ENCODE measurements at places on chromosomes 3 and 15.

DNA sequence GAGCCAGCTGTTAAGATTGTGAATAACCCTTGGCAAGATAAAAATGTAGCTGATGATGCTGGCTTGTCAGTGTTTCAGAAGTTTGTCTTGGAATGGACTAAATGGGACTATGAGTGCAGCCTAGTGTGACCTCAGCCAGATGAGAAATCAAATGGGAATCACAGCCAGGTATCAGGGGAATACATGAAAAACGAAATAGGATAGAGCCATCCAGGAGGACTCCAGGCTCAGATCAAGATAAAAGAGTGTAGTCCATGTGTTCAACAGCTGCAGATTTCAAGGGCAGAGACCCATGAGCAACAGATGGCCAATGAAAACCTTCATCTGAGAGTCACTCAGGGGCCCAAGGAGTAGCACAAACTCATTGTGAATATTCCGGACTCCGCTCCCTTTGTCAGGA is 1080.9 kb upstream of the CADM2 start:
- no peak for DNase-seq

DNA sequence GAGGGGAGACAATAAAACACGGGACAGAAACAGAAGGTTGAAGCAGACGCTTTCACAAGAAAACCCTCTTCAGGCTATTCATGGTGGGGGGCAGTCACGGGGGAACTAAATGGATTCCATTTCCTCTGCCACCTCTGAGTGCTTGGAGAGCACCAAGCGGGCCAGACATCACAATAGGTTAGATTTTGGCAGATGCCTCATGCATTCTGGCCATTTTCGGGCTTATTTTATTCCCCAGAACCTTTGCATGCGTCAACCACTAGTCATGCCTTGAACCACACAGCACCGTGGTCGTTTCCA is 82.2 kb downstream of the RORA start:
- DNase-seq, result no peak

GRCh38 chr3:189149203-189149602 is 22.6 kb upstream of the TPRG1 start:
- no peak for DNase-seq

DNA sequence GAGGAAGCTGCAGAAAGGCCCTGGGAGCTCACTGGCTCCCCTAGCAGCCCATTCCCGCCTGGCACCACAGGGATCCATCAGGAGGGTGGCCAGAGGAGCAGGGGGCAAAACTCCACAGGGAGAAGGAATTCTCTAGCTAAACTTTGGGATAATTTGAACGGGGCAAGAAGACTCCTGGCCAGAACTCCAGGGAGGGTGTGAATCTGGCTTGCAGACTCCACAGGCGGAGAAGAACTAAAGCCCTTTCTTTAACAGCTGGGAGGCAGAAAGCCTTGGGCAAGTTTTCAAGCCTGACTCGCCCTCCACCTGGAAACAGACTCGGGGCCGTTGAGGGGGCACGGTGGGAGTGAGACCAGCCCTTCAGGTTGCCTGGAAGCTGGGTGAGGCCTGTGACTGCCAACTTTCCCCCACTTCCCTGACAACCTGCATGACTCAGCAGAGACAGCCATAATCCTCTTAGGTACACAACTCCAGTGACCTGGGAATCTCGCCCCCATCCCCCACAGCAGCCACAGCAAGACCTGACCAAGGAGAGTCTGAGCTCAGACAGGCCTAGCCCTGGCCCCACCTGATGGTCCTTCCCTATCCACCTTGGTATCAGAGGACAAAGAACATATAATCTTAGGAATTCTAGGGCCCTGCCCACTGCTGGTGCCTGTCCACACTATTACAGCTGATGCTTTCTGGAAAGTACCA is 28.6 kb downstream of the SLC27A2 start:
- DNase-seq, result no peak

GRCh38 chr15:67967871-67968431 is 86.2 kb upstream of the PIAS1 start:
- peak; percentile 88 for DNase-seq

DNA sequence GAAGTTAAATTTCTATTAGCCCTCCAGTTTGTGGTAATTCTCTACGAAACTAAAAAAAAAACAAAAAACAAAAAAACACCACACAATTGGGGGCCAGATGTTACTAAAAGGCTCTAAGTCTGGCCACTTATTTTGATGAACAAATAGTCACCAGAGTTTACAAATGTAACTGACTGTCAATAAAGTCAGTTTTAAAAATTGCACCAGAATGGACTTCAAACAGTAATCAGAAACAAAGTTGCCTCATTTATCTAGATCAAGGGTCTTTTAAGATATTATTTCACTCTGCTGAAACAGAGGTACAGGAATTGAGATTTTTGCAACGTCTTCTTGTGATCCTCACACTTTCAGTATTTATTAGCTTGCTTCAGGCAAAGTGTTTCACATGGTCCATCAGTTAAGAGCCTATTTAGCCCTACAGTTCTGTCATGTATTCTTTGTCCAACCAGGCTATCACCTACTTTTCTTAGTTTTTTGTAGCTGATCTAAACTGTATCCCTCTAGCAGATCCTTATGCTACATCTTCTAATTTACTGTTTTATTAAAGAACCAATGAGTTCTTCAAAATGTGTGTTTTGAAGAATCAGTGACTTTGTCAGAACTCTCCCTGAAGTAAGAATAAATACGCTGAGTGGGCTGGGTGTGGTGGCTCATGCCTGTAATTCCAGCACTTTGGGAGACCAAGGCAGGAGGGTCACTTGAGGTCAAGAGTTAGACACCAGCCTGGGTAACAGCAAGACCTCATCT is 74.7 kb downstream of the ANKRD28 start:
- no peak for DNase-seq

DNA sequence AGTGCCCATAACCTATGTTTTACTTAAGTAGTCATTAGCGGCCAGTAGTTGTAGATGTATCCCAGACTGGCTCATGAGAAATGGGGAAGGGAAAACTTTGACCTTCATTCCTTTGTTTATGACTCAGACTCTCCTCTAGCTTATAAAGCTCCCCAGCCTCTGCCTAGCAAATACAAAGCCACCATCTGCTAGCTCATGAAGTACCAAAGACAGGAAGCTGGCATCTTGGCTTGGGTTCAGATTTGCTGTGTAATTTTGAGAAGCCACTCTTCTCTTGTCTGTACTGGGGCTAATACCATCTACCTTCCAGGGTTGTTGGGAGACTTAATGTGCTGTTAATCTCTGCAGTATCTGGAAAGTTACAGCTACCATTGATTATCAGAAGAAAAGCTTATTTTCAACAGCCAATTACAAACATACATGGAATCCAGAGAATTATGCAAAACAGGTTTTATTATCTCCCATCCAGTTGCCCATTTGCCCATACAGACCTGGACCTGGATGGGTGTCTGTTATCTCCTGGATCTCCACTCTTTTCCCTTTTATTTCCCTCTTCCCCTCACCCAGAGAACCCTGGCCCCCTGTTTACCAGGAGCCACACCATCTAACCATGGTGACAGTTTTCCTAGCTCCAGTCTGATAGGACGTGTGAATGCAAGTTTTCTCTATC is 153.8 kb downstream of the SEMA6D start:
- DNase-seq, result peak; percentile 3

DNA sequence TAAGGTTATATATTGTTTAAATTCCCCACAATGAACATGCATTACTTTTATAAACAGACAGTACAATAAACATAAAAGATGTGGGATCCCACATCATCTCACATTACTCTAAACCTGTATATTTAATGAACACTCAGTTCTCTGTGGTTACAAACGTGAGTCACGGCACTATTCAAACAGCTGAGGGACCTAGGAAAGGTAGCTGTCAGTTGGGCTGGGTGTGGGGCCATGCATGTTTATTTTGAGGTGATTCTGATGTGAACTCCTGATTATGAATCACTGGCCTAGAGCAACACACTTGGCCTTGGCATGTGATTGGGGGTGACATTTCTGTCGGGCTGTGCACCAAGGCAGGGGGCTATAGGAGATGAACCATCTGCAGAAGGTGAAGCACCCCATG is 147.6 kb upstream of the HACD2 start:
- no peak for DNase-seq

- DNase-seq, result no peak
These were observed 64.2 kb downstream of the ECT2 start for GRCh38 chr3:172814738-172815137.

DNA sequence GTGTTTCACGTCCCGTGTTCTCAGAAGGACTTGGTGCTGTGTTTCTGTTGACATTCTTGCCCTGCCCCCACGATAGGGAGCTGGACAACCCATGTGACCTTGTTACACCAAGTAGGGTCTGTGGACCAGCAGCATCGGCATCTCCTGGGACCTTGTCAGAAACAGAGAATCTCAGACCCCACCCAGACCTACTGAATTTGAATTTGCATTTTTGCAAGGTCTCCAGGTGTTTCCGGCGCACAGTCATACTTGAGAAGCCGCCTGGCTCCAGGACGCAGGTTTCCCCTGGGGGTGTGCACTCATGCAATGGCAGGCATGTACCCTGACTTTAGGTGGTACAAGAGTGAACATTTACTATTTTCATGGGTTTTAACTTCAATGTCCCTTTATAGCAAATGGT is 117.9 kb downstream of the TLE3 start:
- no peak for DNase-seq

- no peak for DNase-seq
These were observed 5.9 kb downstream of the STOML1 start for GRCh38 chr15:73986055-73986775.

DNA sequence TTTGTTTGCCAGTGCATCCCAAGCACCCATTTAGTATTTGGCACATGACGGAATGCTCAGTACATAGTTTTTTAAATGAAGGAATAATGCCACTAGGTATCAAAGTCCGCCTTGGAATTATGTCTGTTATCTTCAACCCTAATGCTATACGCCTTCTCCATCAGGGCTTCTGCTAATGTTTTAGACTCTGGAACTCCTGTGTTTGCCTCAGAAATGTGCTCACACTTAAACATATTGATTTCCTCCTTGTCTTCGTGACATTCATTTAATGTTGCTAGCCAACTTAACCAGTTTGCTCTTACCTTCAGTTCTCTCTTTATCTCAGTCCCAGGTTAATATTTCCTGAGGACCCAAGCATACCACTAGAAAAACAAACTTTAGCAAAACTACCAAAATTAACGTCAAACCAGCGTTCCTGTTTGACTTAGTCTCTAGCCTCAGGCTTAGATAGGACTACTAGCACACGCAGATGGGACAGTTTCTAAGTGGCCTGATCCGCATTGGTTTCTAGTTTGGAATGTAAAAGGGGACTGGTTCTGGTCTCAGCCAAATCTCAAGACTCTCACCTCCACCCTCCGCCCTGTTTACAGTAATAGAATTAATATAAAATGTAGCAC is 81.4 kb downstream of the IL1RAP start:
- no peak for DNase-seq

- no peak for DNase-seq
These were observed 17.5 kb downstream of the SLCO3A1 start for GRCh38 chr15:91870876-91871537.

DNA sequence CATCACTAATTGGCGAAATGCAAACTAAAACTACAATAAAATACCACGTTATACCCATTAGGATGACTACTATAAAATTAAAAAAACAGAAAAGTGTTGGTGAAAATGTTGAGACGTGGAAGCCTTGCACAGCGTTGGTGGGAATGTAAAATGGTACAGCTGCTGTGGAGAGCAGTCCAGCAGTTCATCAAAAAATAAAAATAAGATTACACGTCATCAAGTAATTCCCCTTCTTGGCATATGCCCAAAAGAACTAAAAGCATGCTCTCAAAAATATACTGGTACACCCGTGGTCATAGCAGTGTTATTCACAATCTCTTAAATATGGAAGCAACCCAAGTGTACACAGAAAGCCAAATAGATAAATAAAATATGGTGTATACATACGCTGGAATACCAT is 71.8 kb upstream of the NDN start:
- DNase-seq, result no peak

DNA sequence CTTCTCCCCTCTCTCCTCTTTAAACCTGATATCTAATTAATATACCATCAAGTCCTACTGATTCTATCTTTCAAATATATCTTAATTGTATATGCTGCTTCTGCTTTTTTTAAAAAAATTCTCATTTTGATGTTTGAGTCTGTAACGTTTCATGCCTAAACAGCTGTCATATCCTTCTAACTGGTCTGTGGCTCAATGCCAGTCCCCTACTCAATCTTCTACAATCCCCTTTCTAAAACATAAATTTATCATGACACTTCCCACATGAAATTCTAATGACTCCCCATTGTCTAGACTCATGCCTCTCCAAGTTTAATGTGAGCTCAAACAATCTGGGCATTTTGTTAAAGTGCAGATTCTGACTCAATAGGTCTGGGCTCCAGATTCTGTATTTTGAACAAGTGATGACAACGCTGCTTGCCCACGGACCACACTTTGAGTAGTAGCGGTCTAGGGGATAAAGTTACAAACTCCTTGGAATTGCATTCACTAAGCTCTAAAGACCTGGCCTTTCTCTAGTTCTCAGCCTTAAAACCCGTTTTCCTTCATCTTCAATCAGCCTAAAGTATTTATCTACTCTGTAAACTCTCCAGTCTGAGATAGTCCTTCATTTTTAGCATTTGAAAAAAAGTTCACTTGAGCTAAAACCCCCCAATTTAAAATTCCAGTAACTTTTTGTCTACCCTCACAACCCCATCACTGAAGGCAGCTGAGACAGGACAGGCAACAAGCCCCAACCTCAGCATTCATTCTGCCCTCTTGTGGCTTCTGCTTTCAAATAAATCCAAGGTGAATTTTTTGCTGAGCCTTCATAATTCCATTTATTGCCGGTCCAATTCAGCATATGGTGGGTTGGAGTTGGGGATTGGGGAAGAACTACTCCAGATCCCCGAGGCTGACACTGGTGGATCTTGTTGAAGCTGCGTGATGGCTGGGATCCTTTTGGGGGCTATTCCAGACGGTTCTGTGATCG is 88.1 kb upstream of the THRB start:
- peak; percentile 51 for DNase-seq

DNA sequence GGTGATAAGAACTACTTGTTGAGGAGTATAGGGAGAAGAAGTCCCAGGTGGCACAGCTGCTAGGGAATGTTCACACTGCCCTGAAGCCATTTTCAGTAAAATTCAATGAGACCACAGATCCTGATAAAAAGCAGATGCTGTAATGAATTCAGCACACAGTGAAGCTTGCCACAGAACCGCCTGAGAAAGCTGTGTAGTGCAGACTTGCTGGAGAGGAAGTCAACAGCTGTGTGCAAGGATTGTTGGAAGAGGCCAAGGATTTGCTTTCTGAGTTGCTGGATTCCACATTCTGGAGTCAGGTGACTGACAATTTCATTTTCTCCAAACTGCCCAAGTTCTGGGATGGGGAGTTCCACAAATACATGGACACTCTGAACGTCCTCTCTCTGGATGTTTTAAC is 70.9 kb downstream of the ANP32A start:
- no peak for DNase-seq
